ENCODE measurements at places on chromosomes 11 and 22.

DNA sequence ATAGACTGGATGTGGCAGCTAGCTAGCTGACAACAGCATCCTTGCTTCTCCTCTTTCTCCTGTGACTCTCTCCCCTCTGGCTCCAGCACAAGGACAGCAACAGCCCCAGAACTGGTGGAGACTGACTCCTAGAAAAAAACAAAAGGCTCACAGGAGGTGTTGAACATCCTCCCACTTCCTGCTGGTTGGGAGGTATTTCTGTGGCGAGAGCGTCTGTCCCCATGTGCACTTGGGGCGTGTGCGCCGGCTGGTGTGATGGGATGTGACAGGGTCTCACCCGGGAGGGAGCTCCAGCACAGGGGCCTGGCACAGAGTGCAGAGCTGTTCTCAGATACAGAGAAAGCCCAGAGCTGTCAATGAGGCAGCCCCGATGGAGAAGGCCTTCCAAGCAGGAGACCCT lies 107.2 kb upstream of the E2F8 start:
- DNase-seq, result no peak

DNA sequence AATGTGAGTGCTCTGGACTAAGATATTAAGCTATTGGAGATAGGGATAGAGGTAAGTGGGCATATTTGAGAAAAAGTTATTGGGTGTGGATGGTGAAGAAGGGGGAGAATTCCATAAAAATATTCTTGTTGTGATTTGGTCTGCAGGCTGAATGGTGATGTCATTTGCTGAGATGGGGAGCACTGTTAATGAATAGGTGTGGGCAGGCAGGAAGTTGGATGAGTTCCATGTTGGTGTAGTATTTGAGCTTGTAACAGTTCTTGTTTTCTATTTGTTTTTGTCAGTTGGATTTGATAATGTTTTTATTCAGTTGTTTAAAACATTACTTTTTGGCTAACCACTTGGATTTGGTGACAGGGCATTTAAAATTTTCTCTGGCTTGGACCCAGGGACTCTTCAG lies 168.8 kb downstream of the C11orf87 start:
- no peak for DNase-seq

- no peak for DNase-seq
Observed at GRCh38 chr22:26823966-26824365, 166.6 kb downstream of the MIAT start.

DNA sequence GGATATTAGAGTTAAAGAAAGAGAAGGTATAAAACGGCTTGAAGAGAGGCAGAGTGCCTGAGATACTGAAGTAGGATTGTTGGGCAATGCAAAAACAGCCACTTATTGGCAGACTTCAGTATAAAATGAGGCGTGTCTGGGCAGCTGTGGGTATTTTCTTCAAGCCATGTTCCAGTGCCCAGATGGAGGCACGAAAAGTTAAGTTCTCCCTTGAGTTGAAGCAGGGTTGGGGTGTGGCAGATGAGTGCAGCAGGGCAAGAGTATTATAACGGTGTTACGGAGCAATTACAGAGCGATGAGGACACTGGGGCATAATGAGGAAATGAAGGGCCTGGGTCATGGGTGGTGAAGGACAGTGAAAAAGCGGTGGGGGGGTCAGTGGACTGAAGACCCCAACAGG lies 73.7 kb upstream of the CREB3L1 start:
- DNase-seq, result no peak

- DNase-seq, result no peak
Observed at GRCh38 chr11:130211144-130211543, 51.6 kb downstream of the ST14 start.

- DNase-seq, result no peak
Observed at GRCh38 chr22:38652859-38653258, 3.3 kb downstream of the FAM227A start.

DNA sequence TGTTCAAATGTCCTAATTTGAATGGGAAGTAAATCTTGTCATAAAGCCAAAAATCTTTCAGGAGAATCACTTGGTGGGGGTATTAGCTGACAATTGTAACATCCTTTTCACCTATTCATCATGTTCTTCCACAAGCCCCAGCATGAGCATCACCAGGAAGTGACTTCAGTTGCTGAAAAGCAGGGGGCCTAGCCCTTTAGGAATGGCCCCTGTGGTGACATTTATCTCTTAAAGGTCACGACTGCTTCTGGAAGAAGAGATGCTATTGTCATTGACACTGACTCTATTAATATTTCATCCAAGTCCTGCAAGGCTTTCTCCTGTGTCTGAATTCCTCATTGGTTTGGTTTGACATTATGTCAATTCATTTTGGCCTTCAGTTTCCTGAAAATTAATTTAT lies 92.6 kb downstream of the OR5AK2 start:
- DNase-seq, result no peak

- no peak for DNase-seq
Observed at GRCh38 chr11:108824545-108824944, 159.7 kb downstream of the DDX10 start.

GRCh38 chr11:57903441-57904123 lies 120.1 kb upstream of the OR9Q1 start:
- peak; percentile 89 for DNase-seq

DNA sequence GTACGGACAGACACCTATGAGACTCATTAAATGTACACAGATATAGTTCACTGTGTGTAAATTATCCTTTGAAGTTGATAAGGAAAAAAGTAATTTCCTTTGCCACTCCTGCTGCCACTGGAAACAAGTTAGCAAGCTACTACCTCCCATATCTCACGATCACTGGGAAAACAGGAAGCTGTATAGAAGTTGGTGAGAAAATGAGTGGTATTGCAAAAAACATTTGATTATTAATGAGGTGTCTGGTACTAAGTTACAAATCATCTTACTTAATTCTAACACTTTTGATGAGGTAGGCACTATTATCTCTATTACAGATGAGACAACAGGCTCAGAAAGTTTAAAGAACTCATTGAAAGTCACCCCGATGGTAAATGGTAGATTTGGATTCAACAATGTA lies 68.5 kb downstream of the GAB2 start:
- DNase-seq, result no peak

GRCh38 chr11:75031224-75031753 lies 42.6 kb downstream of the NEU3 start:
- DNase-seq, result peak; percentile 56

GRCh38 chr11:77752516-77752915 lies 68.0 kb downstream of the RSF1 start:
- no peak for DNase-seq

- DNase-seq, result no peak
Observed at GRCh38 chr11:133984828-133985227, 28.1 kb upstream of the IGSF9B start.

- DNase-seq, result no peak
Observed at GRCh38 chr11:134592391-134592990, 180.4 kb upstream of the B3GAT1 start.

GRCh38 chr11:19537803-19538453 lies 174.7 kb upstream of the NAV2 start:
- no peak for DNase-seq

DNA sequence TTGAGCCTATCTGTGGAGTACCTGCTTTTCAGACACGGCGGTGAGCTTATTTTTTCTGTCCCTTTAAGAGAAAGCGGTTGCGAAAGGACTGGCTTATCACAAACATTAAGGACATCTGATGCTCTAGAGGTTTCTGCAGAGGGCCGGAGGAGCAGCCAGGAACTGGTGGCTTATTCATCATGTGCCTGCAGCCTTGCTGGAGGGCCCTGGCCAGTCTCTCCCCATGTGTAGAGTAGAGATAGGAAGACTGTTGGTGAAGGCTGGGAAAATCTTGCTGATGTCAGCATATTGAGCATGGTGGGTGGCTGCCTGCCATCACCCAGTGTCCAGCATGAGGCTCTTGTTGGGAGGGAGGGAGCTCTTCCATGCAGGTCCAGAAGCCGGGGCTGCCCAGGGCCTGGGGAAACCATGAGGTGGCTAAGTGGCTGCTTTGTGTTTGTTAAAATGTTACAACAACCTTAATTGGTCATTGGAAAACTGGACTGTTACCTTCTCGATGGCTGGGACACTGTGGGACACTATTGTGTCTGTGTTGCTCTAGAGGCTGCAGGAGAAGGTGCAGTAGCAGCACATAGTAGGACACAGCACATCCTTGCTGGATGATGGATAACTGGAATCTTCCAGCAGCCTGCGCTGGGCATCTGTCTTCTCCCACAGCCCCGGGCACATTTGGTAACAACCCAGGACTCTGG lies 54.3 kb downstream of the TSPAN18 start:
- no peak for DNase-seq

- peak; percentile 5 for DNase-seq
Observed at GRCh38 chr22:19520007-19520406, 4.2 kb downstream of the CLDN5 start.

DNA sequence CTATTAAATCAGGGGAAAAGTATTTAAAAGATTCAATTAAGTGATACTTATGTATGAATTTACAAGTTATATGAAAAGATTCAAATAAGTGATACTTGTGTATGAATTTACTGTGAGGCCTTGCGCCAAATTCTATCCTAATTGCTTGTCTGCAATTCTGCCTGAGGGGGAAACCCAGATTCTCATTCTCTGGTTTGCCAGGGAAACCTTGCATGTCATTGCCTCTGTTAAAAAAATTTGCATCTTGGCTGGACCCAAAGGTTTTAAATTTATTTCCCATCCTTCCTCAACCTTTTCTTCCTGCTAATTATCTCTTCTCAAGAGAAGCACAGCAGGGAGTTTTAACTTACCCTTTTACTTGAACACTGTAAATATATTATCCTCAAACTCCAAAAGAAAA lies 13.8 kb downstream of the OLFML1 start:
- DNase-seq, result no peak

DNA sequence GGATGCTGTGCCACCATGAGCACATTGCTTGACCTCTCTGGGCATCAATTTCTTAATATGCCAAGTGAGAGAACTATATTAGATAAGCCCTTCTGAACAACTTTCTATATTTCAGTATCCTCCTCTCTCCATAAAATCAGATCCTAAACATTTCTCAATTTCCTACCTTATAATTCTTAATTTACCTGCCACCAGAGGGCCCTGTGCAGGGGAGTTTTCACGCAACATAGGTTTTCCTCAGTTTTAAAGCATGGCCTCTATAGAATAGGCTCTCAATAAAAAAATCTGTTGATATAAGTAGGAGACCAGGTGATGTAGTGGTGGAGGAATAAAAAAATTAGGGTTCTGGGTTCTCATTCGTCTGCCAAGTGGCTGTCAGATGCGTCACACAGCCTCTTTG lies 83.7 kb upstream of the DBX1 start:
- DNase-seq, result no peak

DNA sequence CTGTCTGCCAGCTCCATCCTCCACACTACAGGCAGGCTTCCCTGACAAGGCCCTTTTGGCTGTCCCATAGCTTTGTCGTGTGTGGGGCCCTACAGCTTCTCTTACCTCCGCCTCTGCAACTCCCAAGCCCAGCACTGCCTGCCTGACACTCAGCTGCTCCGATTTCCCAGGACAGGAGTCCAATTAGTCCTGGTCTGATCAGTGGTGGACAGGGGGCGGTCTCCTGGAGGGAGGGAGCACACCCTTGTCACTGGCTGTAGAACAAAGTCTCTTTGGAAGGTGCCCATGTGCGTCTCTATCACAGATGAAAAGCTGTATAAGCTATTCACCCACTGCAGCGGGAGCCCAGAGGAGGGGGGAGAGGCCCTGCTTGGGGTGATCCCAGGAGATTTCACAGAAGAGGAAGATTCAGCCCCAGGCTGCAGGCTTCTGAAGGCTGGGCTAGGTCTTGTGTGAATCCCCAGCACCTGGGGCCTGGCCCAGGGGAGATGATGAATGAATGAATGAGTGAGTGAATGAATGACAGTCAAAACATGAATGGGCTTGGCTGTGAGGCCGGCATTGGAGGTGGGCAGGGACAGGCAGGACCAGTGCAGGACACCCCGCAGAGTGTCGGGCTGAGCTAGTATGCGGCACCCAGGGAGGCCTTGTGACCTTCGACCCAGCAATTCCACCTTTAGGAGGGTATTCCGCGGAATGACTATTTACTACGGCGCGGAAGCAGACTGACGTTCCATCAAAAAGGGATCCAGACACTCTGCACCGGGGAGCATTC lies 142.4 kb downstream of the CACNA1I start:
- no peak for DNase-seq

- no peak for DNase-seq
Observed at GRCh38 chr22:17130199-17130598, 9.0 kb upstream of the TMEM121B start.

- peak; percentile 13 for DNase-seq
Observed at GRCh38 chr11:87840786-87841185, 334.5 kb downstream of the RAB38 start.

- DNase-seq, result no peak
Observed at GRCh38 chr22:37972527-37972926, 11.8 kb downstream of the SOX10 start.

GRCh38 chr11:7977232-7977917 lies 9.8 kb upstream of the EIF3F start:
- peak; percentile 63 for DNase-seq

DNA sequence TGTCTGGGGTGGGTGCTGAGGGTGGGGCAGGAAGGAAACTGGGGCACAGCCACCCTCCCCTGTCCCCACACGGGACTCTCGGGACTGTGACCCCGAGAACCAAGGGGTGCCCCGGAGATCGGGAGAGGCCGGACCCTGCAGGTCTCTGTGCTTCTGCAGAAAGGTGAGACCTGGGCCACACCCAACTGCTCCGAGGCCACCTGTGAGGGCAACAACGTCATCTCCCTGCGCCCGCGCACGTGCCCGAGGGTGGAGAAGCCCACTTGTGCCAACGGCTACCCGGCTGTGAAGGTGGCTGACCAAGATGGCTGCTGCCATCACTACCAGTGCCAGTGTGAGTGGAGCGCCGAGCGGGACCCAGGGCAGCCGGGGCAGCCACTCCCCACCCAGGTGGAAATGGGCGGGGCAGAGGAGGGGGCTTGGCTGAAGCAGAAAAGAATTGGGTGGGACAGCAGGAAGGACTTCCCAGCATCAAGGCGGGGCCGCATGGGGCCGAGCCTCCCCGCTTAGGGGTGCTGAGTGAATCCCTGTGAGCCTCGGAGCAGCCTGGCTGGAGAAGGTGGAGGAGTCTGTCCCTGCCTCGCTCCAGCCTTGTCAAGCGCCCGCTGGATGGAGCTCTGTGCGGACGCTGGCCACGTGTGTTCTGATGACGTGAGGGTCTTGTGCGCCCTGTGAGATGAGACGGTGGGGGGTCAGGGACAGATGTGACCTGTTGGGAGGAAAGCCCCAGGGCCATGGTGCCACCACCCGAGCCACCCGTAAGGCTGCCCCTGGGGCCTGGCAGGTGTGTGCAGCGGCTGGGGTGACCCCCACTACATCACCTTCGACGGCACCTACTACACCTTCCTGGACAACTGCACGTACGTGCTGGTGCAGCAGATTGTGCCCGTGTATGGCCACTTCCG lies 29.3 kb upstream of the MUC5B start:
- no peak for DNase-seq

- DNase-seq, result peak; percentile 87
Observed at GRCh38 chr11:64652586-64653387, 61.8 kb downstream of the SLC22A12 start.

- no peak for DNase-seq
Observed at GRCh38 chr11:22458161-22458560, 120.0 kb downstream of the SLC17A6 start.
